ENCODE measurements at places on chromosomes 7 and 10.

DNA sequence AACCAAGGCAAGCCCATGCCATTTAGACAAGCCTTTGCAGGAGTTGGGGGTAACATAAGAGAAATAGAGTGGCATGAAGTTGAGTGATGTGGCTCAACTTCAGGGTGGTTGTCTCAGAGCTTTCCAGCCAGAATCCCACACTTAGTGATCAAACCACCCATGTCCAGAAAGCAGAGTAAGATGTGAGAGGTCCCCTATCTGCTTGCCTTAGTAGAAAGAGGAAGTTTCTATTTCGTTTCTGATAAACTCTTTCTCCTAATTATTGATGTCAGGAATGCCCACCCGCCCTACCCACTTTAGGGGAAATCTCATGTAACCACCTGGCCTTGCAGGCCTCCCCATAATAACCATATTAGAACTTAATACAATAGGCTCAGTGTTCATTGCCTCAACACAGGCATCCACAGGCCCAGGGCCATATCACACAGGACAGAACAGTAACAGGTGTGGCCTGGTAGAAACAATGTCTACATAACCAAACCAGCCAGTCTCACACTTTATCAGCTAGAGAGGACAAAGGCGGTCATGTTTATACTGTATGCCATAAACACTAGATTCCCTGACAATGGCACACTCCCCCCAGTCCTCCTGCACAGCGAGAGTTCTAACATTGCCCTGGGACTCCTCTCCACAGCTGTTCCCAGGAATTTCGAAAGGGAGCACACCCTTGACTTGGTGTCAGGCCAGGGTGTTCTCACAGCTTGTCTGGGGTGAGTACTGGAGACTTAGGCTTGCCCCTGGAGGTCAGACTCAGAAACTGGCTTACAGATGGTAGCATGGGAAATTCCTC, 364.4 kb downstream of the CXCL12 start:
- DNase-seq = no peak

- no peak for DNase-seq
Observed at GRCh38 chr7:52635021-52635420, 400.4 kb upstream of the POM121L12 start.

DNA sequence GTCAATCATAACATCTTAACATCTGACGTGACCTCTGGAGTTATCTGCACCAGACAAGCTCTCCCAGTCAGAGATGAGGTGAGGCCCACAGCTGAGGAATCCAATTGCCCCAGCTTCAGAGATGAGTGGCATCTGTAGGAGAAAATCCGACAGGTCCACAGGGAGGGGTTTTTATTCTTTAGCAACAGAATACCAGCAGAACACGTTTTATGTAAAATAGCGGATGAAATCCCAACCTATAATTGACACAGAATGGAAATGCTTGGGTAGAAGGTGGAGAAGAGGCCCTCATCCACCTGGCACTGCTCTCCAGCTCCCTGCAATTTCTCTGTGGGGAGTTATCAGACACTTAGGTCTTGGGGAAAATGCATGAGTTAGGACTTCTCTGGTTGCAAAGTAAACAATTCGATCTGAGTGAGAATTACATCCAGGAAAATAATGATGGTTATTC, 144.2 kb upstream of the NRP1 start:
- DNase-seq = no peak

DNA sequence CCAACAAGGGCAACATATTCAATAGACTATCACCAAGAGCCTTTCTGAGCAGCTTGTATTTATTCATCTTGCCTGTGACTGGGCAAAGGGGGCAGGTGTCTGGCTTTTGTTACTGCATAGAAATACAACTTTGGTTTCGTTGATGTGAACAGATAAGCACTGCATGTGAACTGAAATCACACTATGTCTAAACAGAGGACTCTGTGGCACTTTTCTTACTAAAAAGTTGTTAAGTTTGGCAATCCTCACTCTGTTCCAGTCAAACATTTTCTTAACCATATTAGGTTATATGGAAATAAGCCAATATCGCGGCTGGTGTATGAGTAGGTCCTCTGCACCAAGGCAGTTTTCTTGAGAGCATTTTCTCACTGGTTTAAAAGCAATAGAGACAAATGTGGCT, 48.5 kb downstream of the CALD1 start:
- DNase-seq = no peak

GRCh38 chr10:62803724-62804355, 680 bp upstream of the ADO start:
- DNase-seq = no peak

DNA sequence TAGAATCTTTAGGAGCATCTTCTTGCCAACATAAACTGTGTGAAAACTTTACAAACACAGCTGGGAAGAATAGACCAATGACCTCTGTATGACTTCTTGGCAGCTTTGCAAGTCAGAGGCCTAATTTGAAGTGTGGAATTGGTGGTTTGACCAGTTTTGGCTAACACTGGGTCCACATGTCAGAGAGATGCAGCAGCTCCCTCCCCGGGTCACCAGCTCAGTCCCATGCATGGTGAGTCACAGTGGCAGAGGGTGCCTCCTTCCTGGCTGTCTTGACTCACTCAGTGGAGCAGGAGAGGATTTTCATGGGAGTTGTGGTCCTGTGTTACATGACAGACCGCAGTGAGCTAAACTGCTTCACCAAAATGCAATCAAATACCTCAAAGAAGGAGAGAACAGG, 8.2 kb upstream of the STARD3NL start:
- DNase-seq = no peak

DNA sequence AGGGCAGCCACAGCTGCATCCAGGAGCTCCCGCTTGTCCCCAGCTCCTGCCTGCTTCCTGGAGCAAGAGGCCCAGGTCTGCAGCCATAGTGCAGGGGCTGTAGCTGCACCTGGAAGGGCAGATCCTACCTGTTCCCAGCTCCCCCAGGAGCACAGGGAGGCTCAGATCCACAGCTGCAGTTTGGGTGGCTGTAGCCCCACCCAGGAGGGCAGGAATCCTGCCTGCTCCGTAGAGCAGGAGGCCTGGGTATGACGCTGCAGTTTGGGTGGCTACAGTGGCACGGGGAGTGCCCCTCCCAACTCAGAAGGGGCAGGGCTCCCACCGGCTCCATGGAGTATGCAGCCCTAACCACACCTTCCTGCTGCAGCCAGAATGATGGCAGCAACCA, 26.7 kb upstream of the CDCA7L start:
- no peak for DNase-seq

GRCh38 chr10:299512-299911, 164.3 kb downstream of the ZMYND11 start:
- no peak for DNase-seq

GRCh38 chr10:120729547-120729946, 121.6 kb upstream of the WDR11 start:
- no peak for DNase-seq

- no peak for DNase-seq
Observed at GRCh38 chr7:696426-696811, 30.1 kb upstream of the DNAAF5 start.

DNA sequence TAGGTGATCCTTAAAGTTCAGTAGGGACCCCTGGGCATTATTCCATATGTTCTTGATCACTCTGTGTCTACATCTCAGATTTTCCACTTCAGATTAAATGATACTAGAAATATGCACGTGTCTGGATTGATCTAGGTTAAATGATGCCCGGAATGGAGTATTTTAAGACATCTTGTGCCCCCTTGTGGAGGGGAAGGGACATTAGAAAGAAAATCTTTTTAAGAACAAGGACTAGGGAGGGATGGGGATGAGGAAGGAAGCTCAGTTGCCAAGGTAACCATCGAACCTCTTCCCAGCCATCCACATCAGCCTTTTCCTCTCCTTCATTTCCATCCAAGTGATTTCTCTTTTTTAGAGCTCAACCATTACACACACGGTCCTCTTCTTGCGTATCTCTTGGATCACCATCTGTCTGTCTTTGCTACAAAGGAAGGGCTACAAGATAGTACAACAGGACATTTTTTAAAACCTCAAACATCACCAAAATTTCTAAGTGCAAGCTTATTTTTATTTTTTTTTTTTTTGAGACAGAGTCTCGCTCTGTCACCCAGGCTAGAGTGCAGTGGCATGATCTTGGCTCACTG, 40.5 kb downstream of the PRSS2 start:
- no peak for DNase-seq

DNA sequence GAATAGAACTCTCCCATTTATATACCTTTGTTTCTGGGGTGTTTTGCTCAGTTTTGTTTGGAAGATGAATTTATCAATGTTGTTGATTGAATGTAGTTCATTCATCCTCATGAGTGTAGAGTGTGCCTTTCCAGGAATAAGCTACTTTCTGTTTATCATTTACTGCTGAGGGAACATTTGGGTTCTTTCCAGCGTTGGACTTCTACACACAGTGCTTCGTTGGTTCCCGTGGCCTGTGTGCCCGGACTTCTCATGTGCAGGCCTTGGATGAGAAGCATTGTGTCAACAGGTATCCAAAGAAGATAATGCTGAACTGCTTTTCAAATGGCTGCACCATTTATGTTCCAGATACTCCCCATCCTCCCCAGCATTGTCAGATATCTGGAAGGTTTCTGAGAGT, 107.6 kb upstream of the TNS3 start:
- DNase-seq = no peak

DNA sequence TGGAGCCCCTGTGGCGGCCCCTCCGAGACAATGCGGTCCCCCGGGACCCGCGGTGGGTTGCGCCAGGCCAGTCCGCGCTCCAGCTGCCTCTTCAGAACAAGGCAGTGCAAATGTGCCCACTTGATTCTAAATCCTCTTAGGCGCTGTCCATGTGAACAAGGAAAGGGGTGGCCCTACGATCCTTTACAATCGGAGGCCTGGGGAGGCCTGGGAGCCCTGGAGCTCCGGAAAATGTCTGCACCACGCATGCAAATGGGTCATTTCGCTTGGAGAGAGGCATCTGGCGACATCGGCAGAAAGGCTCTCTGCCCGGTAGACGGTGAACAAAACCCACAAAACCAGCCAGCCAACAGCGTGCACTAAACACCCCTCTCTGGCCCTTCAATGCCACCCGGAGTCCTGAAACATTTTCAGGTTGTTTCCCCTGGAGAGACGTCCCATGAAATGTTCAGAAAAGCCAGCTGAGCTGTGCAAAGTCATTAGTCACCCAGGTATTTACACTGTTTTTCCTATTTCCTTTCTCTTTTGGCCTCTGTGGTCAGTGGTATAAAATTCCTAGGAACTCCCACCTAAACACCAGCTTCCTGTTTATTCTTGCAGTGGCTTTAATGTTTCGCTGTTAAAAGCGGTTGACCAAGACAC, 102.8 kb upstream of the ZNF438 start:
- DNase-seq = peak; percentile 24

- DNase-seq = no peak
Observed at GRCh38 chr10:117074621-117075020, 63.4 kb downstream of the VAX1 start.

DNA sequence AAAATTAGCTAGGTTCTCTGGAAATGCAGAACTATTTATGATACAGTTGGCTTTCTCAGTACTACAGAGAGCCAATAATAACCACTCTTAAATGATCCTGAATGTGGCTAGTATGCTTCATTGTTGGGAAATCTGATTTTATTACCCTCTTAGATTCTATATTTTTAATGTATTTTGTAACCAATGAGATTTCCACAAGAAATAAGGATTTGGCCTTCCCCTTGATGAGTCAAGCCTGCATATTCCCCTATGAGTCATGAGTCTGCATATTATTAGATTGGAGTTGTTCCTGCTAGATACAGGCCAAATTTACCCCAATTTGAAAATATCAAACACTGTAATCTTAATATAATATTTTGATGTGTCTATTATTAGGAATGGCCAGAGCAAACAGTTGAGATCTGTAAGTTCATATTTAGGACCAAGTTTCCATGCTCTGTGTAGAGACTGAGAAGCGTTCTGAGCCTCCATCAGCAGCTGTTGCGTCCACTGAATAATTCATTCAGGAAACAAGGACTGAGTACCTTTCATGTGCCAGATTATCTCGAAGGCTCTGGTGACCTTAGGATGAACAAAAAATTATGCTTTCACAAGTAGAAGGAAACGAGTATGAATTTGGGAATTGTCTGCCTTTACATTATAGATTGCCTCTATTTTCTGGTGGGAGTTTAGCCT, 793.4 kb downstream of the NRG3 start:
- DNase-seq = no peak

DNA sequence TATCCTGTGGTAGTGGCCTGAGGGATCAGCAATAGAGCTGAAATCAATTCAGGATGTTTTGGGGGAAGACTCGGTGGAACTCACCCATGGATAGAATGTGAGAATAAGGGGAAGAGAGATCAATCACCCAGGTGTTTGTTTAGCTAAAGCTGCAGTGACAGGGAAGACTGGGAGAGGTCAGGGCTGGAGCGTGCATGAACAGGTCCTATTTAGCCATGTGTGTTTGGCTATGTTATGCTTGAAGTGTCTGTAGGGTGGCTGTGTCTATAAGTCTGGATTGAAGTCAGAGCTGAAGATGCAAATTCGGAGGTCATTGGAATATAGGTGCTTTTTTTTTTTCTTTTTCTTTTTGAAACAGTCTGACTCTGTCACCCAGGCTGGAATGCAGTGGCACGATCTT, 4.6 kb downstream of the ATP6V1F start:
- DNase-seq = no peak

- DNase-seq = no peak
Observed at GRCh38 chr10:80211786-80212185, 6.4 kb upstream of the ANXA11 start.

DNA sequence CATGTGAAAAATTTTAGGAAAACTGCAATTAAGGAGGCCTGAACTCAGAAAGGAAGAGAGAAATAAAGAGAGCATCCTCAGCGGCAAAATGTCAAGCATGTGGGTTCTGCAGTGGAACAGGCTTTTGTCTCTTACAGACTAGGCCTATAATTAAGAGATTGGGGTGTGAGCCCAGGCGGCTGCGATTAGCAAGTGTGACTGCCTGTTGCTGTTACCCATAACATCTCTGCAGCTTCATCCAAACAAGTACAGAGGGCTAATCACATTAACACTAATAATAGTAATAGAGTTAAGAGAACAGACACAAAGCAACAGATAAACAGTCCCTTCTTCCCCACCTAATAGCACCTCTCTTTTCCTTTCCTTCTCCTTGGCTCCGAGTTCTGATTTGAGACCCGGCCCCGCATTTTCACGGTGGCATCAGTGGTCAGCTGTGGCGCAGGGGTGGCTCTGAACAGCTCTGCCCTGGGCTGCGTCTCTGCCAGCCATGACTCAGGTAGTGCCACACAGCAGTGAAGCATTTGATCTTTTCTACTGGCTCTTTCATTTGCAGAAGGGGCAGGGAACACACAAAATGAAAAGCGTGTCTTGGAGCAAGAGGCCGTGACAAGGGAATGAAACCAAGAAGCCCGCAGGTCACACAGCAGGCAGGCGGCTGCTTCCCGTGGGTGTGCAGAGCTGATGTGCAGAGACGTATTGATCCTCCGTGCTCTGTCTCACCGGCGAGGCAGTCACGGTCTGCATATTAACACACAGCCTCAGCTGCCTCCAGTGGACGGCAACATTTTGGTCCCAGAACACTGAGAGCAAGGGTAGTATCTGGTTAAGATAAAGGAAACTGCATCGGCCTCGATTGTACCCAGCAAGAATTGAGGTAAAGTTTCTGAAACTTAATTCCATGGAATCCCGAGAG, 103.1 kb downstream of the KLF6 start:
- no peak for DNase-seq

- DNase-seq = no peak
Observed at GRCh38 chr10:22010973-22011408, 7.5 kb upstream of the DNAJC1 start.

- no peak for DNase-seq
Observed at GRCh38 chr7:158101821-158102450, 485.7 kb downstream of the PTPRN2 start.
